ENCODE measurements at places on chromosomes 2 and 18. TPM values are rescaled to one million over a fixed set of nuclear protein-coding genes. Genes with fewer than 3 reads are reported as not detected.

The XPO1 gene
- 160 TPM for total RNA-seq

The CCT4 gene
- 116 TPM for total RNA-seq

The POTEC gene
- 0.36 TPM for total RNA-seq

The ESCO1 gene
- total RNA-seq: 19.9 TPM

The SCN1A gene
- 0.72 TPM for total RNA-seq

The CAVIN2 gene
- 1.8 TPM for total RNA-seq

The ESPNL gene
- 9.8 TPM for total RNA-seq

The GPAT2 gene
- 2.2 TPM for total RNA-seq

The IL18RAP gene
- not detected for total RNA-seq

The LGALSL gene
- 3.6 TPM for total RNA-seq

The MBOAT2 gene
- 56.6 TPM for total RNA-seq

The SNORC gene
- total RNA-seq: 0.72 TPM

The MAP3K19 gene
- not detected for total RNA-seq

- no peak for DNase-seq
Observed at GRCh38 chr2:217008794-217009193, 148.9 kb upstream of the TNP1 start.

- no peak for DNase-seq
Observed at GRCh38 chr18:73514449-73514848, 633.2 kb downstream of the FBXO15 start.

DNA sequence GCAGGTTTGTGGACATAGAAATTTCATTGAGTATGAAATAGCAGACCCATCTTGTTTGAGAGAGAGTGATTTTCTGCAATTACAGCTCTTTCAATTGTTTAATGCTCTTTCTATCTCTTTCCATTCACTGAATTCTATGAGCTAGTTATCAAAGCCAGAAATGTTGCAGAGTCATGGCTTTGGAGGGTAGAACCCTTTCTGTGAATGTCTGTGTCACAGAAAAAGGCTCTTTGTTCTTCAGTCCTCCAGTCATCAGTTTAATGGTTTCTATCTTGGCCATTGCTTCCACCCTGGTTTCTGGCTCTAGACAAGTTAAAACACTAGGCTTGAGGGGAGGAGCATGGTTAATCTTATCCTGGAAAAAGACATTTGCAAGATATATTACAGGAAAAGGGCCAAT lies 655.0 kb downstream of the STK39 start:
- DNase-seq: no peak

- DNase-seq: no peak
Observed at GRCh38 chr2:107657049-107657448, 169.6 kb upstream of the RGPD4 start.

- DNase-seq: peak; percentile 66
Observed at GRCh38 chr2:9260464-9260918, 53.9 kb downstream of the ASAP2 start.

DNA sequence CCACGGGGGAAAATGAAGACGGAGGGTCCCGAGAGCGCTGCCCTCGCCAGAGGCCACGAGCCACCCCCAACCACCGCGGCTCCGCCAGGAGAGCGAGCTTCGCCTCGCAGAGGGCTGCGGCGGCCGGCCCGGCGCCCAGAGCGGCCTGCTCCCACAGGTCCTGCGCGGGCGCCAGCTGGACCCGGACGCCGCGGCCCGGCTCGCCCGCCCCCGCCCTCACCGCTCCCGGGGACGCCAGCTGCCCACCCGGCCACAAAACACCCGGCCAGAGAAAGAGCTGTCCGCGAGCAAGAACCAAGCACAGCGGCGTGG lies 709 bp downstream of the PTPN2 start:
- peak; percentile 92 for DNase-seq

- no peak for DNase-seq
Observed at GRCh38 chr2:71191570-71191943, 35.3 kb downstream of the PAIP2B start.

DNA sequence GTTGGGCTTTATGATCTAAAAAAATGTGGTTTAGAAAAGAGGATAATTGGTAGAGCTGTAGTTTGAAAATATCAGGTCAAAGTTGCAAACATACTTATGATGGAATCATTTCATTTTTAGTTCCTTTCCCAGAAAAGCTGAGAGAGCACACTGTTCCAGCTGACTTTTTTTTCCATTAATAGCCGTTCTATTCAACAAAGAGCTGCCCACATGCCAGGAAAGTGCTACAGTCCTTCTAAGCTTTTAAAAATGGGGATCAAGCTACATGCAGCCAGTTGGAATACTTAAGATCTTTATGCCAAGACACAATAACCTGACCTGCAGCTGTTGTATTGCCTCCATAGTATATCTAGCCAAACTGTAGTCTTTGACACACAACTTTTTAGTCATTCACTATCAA lies 111.5 kb downstream of the GALNT3 start:
- DNase-seq: no peak

DNA sequence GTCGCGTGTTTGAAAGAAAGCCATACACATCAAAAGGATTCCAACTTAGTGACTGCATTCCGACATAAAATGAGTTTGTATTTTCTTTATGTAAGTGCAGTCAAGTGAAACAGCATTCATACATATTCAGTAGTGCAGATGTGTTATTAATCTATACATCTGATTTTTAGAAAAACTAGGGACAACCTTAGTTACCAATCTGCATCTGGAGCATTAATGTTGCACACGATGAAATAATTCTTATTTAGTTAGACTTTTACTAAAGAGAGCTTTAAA lies 1.9 kb downstream of the GORASP2 start:
- DNase-seq: no peak

- DNase-seq: no peak
Observed at GRCh38 chr18:76521417-76522121, 26.5 kb upstream of the ZNF516 start.

DNA sequence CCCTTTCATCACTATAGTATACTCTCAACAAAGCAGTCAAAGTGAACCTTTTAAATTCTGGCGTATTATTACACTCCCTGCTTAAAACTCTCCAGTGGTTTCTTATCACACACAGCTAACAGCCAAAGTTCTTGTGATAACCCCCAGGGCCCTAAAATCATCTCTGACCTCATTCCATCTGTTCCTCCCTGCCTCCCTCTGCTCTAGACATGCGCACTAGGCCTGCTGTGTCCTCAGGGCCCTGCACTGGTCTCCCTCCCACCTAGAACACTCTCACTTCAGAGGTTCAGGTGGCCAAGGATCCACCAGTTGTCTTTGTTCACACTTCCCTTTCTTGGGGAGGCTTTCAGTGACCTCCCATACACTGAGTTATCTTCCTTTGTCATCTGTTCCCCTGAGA lies 603.4 kb downstream of the DSC3 start:
- no peak for DNase-seq

GRCh38 chr2:63590626-63591408 lies 2.1 kb downstream of the MDH1 start:
- no peak for DNase-seq

DNA sequence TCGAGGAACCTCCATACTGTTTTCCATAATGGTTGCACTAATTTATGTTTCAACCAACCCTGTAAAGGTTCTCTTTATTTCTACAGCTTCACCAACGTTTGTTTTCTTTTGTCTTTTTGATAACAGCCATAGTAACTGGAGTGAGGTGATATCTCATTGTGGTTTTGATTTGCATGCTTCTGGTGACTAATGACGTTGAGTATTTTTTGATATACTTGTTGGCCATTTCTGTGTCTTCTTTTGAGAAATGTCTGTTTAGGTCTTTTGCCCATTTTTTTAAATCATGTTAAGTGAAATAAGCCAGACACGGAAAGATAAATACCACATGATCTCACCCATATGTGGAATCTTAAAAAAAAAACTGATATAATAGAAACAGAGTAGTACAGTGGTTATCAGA lies 74.8 kb upstream of the SMIM21 start:
- DNase-seq: no peak

DNA sequence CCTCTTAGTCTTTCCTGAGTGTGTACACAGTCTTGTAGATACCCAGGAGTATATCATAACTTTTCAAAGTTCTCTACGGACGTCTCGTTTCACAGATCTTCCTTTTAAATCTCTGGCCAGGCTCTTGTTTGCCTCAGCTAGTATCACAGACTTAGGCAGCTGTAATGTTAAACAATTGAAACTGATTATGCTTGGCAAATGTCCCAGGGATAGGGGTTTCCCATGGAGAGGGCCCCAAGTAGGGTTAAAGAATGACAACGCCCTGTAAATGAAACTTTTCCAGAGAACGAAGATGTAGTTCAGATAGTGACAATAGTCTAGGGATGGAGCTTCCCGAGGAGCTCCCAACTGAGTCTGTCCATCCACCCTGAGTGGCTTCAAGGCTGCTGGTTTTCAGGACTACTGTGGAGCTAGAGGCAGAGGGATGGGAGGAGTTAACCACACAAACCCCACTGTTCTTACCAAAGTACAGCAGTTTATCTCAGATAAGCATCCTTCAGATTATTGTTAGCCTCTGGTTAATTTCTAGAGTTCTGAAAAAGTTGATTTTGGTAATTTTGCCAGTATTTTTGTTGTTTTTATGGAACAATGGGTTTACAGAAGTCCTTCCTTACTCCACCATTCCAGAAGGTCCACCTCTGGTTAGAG lies 9.1 kb downstream of the NEURL3 start:
- DNase-seq: no peak

DNA sequence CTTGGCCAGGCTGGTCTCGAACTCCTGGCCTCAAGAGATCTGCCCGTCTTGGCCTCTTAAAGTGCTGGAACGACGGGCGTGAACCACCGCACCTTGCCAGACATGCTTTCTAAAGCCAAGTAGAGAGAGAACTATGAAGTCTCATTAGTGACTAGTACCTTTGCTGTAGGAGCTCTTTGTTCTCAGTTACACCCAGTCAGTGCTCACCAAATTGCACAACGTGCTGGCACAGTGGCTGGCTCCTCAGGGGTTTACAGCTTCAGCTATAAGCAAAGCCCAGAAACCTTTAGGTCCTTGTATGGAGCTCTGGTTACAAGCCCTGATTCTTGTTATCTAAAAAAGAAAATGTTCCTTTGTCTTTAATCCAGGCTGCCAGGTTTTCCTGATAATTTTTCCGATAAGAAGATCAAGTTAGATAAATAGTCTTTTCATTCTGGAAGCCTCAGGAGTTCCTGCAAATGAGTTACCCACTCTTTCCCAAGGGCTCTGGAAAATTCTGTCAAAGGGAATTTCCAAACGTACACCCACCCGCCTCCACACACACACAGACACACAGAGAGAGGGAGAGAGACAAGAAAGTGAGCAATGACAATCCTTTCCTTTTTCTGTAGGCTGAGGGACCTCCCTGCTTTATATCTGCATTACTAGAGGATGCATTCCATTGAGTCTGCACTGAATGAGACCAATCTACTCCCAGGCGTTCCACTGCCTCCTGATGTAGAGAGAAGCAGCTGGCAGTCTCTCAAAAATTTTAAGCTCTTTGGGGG lies 100.2 kb upstream of the CSRNP3 start:
- no peak for DNase-seq

DNA sequence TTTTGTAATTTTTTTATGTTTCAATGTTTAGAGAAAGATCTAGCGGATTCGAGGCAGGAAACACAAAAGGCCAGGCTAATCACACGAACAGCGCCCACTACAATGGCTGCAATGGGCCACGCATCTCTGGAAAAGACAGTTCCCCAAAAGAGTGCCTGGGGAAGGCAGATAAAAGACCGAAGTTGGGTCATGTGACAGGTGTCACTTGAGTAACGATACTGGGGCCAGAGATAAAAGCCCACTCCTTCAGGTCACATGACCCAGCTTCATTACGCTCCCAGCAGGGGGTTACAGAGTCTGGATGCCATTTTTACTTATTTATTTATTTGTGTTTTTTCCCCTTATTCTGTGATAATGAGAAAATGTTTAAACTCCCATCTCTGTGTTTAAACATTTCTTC lies 95.4 kb downstream of the CDK15 start:
- no peak for DNase-seq

GRCh38 chr2:310994-311393 lies 23.1 kb upstream of the ALKAL2 start:
- DNase-seq: no peak

GRCh38 chr2:38099099-38100028 lies 23.4 kb upstream of the CYP1B1 start:
- DNase-seq: no peak

GRCh38 chr2:56531668-56532420 lies 348.1 kb downstream of the CCDC85A start:
- no peak for DNase-seq

GRCh38 chr2:23607925-23608324 lies 222.9 kb downstream of the KLHL29 start:
- DNase-seq: no peak

- DNase-seq: no peak
Observed at GRCh38 chr2:48993576-48993975, 160.7 kb downstream of the FSHR start.

- no peak for DNase-seq
Observed at GRCh38 chr2:1973636-1974035, 229.3 kb upstream of the PXDN start.
